ENCODE measurements at places on chromosomes 5 and 9.

GRCh38 chr9:136244122-136244968, 1.3 kb downstream of the QSOX2 start:
- DNase-seq: no peak

GRCh38 chr5:157671592-157672330, 428 bp downstream of the C5orf52 start:
- DNase-seq: no peak

GRCh38 chr5:55347786-55348185, 40.0 kb downstream of the MTREX start:
- DNase-seq: no peak

DNA sequence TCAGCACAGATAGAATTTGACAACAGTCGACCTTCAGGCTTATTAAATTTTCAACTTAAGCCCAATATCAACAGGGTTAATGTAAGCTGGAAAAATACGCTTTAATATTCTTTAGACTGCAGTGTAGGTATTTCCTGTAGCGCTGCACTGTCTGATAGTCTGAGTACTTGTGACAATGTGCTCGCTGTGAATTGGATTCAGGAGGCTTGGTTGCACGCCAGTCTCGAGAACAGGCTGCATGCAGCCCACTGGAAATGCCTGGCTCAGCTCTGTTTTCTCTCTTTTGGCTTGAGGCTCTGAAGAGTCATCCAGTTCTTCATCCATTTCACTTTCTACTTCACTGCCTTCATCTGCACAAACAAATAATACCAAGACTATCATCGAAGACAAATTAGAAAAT, 300.9 kb downstream of the RFX3 start:
- no peak for DNase-seq

DNA sequence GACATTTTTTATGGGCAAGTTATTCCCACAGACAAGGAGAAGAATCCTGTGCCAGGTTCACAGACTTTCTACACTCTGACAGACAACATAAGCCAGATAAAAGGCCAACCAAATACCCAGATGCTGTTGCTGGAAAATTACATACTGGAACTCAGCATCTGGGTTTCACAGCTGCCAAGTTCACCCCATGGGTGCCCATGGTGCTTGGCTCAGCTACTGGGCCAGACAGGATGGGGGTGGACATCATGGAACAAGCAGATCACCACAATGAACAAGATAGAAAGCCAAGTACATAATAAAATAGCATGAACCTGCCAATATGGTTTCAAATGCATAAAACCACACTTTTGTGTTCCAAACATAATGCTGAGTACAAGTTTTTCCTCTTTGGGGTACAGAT, 999.8 kb downstream of the NR2F1-AS1 start:
- DNase-seq: no peak

DNA sequence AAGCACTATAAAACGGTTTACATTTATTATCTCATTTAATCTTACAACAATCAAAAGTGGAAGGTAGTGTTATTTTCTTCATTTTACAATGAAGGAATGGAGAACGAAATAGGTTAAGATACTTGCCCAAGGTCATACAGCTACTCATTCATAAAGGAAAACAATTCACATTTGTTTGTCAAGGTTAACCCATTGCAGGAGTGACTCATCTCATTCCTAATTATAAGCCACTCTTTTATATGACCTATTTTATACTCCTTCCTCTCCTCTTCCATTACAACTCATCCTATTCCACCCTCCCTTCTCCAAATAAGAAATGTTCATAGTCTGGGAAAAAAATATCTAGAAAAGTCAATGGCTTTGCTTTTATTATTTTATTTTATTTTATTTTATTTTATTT, 29.6 kb downstream of the CRHBP start:
- DNase-seq: no peak

- DNase-seq: no peak
Measured at GRCh38 chr5:50964746-50965653, 298.6 kb downstream of the PARP8 start.

DNA sequence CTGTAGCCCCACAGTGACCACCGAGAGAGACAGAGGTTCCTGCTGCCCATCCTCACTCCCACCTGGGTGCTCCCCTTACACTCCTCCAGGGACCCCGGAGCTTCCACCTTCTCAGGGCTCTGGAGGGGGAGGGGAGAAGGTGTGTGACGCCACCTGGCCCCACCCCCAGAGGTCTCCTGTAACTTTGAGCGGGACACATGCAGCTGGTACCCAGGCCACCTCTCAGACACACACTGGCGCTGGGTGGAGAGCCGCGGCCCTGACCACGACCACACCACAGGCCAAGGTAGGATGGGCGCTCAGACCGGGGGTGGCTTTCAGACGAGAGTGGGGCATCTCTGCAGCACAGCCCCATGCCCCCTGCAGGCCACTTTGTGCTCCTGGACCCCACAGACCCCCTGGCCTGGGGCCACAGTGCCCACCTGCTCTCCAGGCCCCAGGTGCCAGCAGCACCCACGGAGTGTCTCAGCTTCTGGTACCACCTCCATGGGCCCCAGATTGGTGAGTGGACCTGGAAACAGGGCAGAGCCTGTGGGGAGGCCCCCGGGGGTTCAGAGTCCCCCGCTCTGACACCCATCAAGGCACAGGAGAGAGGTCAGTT, 4.5 kb downstream of the MAMDC4 start:
- DNase-seq: no peak

GRCh38 chr5:154966081-154966841, 25.4 kb downstream of the MRPL22 start:
- DNase-seq: no peak

DNA sequence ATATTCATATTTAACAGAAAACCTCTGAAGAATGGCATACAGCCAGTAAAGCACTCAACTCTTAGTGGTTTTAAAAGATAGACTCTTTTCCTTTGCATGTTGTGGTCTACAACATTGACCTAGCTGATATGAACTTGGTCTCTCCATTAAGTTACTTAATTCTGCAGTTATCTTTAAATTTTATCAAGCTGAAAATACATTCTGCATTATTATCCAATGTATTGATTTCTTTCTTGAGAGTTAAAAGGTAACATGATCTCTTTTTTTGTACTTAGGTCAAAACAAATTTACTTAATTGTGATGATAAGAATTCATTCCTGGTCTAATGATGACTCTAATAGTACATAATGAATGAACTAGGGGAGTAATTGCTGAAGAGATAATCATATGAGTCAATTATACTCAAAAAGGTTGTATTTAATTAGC, 132.9 kb downstream of the STARD4 start:
- DNase-seq: no peak

GRCh38 chr5:156121882-156122281, 205.1 kb upstream of the SGCD start:
- DNase-seq: no peak

- DNase-seq: no peak
Measured at GRCh38 chr5:159547466-159548195, 217.3 kb upstream of the IL12B start.

GRCh38 chr5:139061274-139061673, 136.9 kb downstream of the SIL1 start:
- no peak for DNase-seq

DNA sequence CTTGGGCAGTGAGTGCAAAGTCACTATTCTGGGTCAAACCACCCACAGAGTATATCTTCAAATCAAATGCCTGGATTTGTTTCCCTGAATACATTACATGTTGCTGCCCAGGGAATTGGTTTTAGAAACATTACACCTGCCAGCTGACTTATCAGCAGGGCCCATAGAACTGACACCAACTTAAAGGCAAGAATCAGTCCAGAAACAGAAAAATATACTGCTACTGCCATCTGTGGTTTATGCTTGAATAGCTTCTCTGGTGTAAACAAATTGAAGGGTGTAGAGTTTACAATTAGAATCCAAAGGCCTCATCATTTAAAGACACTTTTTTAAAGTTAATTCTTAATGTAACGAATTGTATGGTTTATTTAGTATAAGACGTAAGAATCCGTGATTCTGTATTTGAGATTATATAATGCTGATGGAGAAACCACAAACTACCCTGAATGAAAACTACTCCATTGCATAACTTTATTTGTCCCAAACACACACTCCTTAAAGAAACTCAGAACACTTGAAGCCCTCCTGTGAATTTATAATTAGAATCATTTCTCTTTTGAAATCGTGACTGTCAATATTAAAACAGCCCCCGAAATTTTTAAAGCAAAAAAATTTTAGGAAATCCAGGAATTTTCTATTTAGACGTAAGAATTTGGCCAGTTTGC, 6.2 kb downstream of the NR6A1 start:
- no peak for DNase-seq

DNA sequence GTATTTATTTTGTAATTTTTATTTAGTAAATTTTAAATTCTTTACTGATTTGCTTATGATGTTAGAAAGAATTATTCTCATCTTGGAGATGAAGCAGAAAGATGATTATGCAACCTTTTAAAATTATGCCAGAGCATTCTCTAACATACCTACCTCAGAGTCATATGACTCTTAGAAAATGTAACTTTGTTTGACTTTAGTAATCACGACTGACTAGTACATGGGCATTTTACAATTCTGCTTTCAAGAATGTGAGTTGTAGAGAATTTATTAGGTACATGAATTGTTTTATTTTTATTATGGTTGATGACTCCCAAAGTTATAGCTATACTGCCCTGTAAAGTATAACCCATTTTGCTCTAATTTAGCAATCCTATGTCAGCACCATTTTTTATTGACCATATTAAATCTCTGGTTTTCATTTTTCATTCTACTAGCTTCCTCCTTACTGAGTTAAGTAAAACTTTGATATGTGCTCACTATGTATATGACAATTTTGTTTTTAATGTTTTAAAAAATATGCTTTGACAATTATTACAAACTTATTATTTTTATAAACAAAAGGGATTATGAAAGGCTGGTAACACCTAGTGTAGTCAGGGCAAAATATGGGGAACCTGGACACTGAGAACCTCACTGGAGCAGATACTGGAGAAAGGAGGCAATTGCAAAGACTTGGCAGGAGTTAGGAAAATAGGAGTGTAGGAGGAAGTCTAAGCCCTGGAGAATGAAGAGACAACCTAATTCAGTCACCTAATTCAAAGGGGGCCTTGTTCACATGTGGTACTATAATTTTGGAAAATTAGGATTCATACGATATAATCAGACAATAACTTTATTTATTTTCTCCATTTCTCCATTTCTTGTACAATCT, 249.7 kb upstream of the DAB2 start:
- no peak for DNase-seq

DNA sequence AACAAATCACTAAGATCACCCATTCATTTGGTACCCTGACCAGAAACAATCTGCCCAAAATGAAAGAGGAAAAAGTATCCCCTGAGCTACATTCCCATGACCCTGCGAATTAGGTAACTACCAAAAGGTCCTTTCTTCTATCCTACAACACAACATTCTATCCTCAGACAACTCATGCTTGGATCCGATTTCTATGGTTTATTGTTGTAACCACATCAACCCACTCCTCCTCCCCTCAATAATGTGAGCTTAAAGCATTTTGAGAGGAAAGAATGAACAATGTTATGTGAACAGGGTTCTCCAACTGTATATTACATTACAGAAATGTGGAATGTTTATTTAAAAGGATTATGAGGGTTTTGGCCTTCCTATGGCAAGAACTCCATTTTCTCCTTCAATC, 4.0 kb downstream of the SLC35D2 start:
- DNase-seq: no peak

GRCh38 chr5:116374434-116374852, 200.2 kb downstream of the SEMA6A start:
- no peak for DNase-seq

DNA sequence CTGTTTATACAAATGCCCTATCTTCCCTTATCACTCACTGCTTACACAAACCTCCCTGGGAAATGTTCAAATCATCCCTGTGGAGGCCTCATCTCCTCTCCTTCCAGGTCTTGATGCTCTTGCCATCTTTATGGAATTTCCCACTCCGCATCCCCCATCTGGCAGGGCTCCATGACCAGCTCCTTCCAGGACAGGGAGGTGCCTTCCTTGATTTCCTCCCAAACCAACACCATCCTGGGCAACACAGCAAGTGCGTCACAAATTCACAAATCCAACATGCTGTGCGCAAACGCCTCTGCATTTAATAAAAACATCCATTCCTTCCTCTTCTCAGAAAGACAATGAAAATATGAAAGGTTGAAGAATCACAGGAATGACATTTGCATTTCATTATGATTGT, 51.7 kb downstream of the EPB41L4A start:
- no peak for DNase-seq

- DNase-seq: no peak
Measured at GRCh38 chr5:35117967-35118366, 70.2 kb upstream of the AGXT2 start.

DNA sequence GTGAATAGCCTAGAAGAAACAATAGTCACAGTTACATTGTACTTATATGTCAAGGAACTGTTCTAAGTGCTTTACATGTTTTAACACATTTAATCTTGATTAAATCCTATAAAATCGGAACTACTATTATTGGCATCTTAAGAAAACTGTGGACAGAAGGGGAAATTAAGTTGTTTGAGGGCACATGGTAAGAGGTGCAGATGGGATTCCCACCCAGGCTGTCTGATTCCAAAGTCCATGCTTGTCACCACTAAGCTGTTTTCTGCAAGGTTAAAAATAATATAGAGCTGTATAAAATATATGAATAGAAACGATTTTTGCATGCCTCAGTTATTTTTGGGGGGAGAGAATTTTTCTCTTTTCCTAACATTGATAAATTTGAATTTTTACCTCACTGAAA, 194.6 kb upstream of the KLF9 start:
- no peak for DNase-seq

- DNase-seq: no peak
Measured at GRCh38 chr9:107481035-107481434, 8.5 kb downstream of the KLF4 start.

DNA sequence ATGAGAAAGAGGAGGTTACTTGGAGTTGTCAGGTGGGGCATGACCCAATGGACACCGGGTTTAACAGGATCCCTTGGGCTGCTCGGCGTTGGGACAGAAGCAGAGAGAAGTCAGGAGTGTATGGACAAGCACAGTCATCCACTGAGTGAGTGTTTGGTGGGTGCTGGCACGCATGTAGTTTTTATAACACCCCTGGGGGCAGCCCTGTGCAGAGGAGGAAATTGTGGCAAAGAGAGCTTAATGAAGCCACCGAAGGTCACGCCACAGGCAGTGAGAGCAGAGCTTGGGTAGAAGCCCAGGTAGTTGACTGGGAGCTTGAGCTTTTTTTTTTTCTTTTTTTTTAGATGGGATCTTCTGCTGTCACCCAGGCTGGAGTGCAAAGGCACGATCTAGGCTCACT, 43.2 kb upstream of the IER5L start:
- DNase-seq: no peak

- no peak for DNase-seq
Measured at GRCh38 chr9:68913054-68913453, 100.9 kb downstream of the PRKACG start.

GRCh38 chr5:103808464-103809106, 246.0 kb upstream of the NUDT12 start:
- no peak for DNase-seq

DNA sequence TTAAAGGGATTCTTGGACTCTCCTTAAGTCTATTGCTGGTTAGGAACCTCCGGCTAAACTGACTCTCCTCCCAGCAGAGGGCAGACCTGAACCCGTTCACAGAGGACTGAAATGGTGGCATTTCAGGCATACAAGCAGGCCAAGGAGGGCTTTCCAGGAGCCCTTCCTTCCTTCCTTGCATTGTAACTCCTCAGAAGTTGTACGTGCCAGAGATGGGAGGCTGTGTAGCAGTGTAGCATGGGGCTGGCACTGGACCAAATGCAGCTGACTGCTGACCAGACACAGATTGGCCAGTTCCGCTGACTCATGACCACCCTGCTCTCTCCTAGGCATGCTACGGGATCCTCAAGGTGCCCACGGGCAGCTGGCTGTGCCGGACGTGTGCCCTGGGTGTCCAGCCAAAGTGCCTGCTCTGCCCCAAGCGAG, 36.4 kb downstream of the JADE2 start:
- DNase-seq: no peak
